ENCODE measurements at places on chromosomes 1 and 21.

DNA sequence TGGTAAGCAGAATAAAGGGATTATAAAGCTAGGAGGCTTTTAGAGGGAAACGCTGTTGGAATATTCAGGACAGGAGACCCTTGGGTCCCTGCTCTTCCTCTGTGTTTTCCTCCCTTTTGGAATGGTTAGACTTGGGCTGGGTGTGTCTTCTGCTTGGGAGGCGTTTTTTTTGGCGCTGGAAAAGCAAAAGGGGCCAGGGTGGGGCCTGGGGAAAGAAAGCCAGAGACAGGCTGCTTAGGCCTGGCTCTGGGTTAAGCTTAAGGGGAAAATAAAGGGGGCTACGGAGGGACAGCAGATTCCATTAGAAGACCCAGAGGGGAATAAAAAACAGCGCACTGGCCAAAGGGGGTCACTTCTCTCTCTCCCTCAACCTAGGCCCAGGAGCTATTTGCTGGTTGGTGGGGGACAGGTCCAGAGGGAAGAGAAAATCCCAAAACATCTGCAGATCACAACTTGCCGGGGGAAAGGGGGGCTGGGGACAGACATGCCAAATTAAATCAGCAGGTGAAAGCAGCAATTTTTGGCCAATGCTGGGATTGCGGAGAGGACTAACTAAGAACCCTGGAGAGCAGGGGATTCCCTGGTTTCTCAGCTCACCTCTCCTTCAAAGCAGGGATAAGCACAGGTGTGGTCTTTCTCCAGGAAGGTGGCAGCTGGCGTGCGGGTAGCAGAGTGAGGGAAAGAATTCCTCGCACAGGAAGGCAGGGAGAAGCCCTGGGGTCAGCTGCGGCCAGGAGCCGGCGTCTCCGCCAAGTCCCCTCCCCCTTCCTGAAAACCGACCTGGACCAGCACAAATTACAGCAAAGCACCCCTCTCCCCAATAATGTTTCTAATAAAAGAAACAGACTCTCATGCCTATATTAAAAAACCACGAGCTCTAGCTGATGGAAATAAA, 82.2 kb upstream of the AK4 start:
- no peak for DNase-seq

- DNase-seq, result no peak
These were observed 370.2 kb upstream of the LYPLAL1 start for GRCh38 chr1:218803351-218803997.

DNA sequence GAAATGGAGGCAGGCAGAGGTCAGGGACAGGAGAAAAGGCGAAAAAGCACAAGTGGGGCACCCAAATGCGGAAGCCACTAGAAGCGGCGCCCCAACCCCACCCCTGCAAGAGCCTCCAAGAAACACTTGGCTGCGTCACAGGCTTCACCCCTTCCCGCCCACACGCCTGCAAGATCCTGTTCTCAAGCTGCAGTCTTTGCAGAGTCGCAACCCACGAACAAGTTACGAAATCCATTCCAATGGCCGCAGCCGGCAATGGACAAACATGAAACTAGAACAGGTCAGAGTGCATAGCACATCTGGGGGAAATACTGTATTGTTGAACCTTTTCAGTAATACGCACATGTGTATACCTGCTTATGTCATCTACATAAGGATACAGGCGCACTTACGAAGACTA, 103.6 kb downstream of the PSMG1 start:
- no peak for DNase-seq

GRCh38 chr1:151593730-151594129, 18.1 kb upstream of the SNX27 start:
- DNase-seq, result no peak

DNA sequence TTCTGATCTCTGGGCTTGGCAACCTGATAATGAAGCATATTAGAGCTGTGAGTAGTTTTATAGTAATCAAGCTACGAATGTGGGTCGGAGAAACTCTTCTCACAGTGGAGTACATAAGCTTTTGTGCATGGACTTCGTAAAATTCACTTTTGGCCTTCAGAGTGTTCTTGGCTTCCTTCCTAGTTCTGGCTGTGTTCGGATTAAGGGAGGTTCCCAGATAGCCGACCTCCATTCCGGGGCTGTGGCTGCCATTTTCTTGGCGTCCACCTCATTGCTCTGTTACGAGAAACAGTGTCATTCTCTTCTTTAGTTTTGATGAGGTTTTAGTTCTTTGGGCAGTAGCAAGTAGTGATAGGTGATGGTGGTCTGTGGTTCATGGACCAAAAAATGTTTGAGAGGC, 26.3 kb downstream of the CAMTA1 start:
- no peak for DNase-seq

- DNase-seq, result no peak
These were observed 42.9 kb upstream of the RRP15 start for GRCh38 chr1:218242171-218242570.

DNA sequence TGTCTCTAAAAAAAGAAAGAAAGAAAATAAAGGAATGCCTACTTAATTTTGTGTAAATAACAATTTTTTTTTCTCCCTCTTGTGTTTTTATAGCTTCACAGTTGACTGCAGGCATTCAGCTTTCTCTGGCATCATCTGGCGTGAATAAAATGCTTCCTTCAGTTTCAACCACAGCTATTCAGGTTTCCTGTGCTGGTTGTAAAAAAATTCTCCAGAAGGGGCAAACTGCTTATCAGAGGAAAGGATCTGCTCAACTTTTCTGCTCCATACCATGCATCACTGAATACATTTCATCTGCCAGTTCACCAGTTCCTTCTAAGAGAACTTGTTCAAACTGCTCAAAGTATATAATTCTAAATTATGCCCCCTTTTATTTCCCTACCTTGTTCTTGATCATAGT, 18.0 kb downstream of the ZMYM1 start:
- DNase-seq, result peak; percentile 32

DNA sequence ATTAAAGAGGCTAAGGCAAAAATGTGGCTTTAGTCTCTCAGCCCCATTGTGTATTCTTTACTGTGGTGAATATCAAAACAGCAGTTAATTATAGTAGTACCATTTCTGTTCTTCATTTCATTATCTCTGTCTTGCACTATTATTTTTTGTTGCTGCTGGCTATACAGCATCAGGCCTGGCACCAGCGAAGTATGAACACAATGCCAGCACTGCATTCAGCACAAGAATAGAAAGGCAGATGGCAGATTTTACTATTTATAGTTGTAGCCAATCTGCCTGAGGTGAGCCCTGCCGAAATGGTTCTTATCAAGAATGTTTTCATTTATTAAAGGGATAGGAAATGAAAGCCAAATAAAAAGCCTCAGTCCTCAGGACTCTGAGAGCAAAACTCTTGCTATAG, 72.1 kb downstream of the GPR52 start:
- no peak for DNase-seq

GRCh38 chr1:218666263-218666662, 321.1 kb downstream of the TGFB2 start:
- DNase-seq, result no peak

DNA sequence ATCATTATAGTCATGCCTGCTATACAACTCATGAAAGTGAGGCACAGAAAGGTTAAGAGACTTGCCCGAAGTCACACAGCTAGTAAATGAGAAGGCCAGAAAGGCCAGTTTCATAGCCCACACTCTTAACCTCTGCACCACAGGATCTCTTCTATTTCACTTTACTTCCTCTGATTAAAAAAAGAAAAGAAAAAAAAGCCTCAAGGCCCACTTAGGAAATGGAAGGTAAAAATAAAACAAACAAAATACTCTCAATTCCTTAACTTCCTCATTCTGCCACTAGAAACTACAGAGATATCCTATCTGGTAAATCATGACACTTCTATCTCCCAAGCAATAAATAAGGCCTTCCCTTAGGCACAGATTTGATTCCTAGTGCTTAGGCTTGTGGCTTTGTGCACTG, 7.6 kb upstream of the ENAH start:
- no peak for DNase-seq

DNA sequence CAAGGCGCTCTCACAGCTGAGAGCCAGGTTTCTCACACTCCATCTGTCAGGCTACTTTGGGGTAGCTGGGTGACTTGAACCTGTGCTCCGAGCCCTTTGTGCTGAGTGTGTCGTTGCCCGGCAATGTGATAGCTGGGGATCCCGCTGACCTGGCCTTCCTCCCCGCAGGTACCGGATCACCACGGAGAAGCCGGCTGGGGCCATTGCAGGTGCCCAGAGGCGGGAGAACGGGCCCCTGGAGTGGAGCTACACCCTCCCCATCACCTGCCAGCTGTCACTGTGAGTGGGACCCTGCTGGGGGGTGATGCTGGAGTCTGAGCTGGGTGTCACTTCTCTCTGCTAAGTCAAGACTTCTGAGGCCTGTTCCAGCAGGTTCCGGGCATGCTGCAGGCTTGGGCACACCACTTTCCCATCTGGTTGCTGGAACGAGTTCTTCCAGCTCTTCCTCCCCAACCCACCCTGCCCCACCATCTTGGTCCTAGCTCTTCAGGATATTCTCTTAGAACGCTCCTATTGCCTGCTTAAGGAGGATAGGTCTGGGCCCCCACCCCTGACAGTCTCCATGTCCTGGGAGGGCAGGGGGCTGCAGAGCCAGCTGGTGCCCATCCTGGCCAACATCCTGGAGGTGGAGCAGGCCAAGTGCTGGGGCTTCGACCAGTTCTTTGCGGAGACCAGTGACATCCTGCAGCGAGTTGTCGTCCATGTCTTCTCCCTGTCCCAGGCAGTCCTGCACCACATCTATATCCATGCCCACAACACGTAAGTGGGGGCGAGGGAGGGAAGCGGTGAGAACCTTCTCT, 7.5 kb downstream of the IKBKE start:
- DNase-seq, result no peak

DNA sequence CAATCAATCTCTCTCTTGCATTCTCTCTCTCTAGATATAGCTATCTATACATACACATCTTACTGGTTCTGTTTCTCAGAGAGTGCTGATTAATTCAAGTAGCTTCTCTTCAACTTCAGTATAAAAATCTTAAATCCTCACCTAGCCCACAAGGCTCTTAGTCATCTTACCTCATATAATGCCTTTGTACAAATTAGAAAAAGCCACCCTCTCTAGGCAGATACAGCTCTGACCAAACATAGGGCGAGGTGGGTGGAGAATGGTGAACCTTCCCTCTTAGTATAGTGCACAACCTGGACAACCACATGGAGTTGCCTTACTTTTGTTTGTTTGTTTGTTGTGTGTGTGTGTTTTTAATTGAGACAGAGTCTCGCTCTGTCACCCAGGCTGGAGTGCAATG, 5.1 kb upstream of the INAVA start:
- DNase-seq, result no peak

- DNase-seq, result no peak
These were observed 269.1 kb downstream of the AKT3 start for GRCh38 chr1:243580984-243581383.

DNA sequence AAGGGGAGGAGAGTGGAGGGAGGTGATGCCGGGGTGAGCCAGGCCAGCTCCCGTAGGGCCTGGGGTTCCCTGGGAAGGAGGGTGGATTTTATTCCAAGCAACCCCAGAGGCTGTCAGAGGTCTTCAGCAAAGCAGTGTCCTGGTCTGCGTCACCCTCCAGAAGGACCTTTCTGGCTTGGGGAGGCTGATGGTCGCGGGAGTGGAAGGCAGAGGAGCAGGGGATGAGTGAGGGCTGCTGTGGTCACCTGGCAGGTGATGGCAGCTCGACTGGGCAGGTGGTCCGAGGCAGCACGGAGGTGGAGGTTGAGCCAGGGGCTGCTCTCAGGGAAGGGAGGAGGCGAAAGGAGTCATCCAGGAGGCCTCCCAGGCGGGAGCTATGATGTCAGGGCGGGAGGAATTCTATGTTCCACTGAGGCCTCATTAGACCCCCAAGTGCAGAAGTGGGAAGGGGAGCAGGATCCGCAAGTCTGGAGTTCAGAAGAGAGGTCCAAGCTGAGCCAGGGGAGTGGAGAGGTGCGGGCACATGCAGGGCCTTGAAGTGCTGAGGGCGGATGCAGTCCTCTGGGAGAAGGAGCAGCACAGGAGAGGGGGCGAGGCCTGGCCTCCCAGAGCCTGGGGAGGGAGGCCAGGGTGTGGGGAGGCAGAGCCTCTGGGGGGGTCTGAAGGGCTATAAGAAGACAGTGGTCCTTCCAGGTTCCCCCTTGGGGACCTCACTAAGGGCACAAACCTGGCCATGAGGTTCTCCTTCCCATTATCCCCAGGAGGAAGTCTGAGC, 33.3 kb downstream of the BMP8A start:
- no peak for DNase-seq

GRCh38 chr21:40723317-40723716, 123.6 kb downstream of the DSCAM start:
- DNase-seq, result no peak

DNA sequence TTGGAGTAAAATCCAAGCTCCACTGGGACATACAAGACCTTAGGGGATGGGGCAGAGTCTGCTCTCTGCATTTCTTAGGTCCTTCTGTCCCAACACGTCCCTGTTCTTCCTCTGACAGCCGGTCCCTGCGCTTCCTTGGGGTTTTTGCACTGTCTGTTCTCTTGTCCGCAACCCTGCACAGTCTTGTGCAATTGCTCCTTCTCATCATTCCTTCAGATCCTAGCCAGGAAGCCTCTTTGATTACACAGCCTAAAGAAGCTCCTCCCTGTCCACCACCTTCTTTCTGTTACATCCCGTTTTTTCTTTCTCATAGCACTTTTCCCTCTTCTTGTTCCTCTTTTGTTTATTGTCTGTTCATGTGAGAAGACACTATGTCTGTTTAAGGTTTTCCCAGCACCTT, 19.9 kb downstream of the ACOT11 start:
- DNase-seq, result no peak

DNA sequence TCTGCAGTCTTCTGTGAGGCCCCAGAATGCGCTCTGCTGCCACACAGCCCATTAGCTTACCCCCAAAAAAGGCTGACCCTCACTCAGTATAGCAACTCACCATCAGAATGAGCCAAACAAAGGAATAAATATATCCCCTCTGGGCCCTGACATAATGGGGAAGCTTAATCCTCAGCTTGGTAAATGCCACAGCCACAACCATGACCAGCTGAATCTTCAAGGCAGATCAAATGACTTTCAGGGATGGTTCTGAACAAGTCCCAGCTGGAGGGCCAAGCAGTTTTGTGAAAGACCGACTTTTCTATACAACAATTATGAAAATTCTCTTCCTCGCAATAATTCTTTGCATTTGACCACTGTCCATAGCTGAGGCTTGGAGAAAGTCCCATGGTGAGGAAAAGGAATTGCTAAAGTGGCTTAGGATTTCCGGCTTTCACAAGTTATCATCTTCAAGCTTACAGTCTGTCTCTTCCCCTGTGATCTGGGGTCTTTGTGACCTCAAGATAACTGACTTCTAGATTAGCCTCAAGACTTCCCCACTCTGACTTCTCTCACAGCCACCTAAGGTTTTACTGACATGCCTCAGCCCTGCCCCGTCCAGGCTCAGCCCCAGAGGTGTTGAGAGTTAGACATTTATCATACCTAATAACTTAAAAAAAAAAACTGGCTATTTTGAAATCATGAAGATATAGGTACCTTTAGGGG, 47.8 kb upstream of the PBX1 start:
- no peak for DNase-seq
